Effector CD8-positive, alpha-beta T cell (primary cell): ENCODE measurements at places on chromosomes 2 and 18.

- no peak for DNase-seq
Measured at GRCh38 chr2:159106109-159106508, 137.7 kb downstream of the TANC1 start.

GRCh38 chr2:28398101-28398834 lies 5.6 kb downstream of the FOSL2 start:
- no peak for DNase-seq

DNA sequence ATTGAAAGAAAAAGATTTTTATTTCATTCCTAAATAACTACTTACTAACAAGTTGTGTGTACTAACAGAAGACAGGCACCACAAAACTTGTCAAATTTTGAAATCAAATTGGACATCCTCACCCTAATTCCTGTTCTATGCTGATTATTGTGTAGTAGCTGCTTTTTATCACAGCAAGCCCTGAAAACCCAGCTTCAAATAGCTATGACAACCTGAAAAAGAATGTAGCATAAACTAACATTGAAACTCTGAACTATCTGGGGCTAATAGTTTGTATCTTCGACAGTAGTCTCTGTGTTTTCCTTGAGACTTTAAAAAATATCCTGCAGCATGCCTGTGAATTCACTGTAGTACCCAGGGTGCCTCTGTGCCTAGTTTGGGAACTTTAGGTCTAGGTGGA lies 122.6 kb downstream of the WDPCP start:
- DNase-seq: no peak

GRCh38 chr2:25273985-25274535 lies 67.7 kb downstream of the DNMT3A start:
- no peak for DNase-seq

- no peak for DNase-seq
Measured at GRCh38 chr18:8889489-8889888, 184.1 kb downstream of the MTCL1 start.

DNA sequence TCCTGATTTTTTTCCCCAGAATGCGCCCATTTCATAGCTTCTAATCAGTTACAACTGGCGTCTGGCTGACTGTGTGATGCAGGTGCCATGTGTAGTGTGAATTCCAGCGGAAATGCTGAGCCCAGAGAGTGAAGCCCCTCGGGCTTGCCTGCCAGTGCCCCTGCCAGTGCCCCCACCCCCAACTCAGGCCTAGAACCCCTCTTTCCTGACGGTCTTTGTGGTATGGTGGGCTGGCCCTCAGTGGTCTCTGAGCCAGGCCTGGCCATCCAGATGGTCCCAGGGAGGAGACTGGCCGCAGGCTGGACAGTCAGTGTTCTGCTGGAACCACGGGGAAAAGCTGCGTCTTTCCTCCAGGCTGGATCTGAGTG lies 3.1 kb downstream of the RAMP1 start:
- no peak for DNase-seq

- DNase-seq: no peak
Measured at GRCh38 chr2:104538077-104538476, 315.8 kb upstream of the POU3F3 start.

DNA sequence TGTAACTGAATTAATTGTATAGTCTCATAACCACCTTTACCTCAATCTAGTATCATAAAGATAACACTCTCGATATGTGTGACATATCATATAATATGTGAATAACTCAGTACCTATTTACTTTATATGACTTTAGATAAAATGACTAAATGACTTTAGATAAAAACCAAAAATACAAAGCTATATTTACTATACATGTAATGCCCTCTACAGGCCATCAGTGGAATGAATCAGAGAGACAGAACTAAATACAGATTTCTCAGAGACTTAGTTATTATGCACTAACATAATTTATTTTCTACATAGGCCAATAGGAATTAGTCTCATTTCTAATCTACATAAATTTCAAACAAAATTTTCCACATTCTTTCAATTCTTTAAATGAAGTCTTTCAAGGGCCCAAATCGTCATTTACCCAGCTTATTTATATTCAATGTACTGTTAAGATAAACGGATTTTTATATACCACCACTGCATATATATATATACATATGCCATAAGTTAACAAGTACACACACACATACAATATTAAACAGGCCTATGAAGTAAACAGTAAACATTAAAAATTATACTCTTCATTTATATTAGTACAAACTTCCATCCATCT lies 219.9 kb downstream of the EXOC6B start:
- DNase-seq: no peak

- DNase-seq: no peak
Measured at GRCh38 chr2:27828305-27828704, 56.8 kb downstream of the MRPL33 start.

DNA sequence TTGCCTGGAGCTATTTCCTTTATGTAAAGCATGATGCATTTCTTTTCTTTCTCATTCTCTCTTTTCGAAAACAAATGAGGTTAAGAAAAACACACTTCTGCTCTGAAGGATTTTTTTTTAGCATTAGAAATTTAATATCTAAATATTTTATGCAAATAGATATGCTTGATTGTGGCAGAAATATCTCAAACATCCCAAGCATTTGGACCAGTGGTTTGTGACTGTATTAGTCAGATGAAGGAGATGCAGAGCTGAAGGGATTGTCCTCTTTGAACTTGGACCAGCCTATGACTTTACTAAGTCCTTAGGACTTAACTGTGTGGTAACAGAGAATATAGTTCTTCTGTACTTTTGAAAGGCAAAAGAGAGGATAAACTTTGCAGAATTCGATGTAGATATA lies 335.9 kb upstream of the NT5C1B start:
- DNase-seq: no peak

- no peak for DNase-seq
Measured at GRCh38 chr2:224039770-224040440, 819 bp upstream of the SERPINE2 start.

DNA sequence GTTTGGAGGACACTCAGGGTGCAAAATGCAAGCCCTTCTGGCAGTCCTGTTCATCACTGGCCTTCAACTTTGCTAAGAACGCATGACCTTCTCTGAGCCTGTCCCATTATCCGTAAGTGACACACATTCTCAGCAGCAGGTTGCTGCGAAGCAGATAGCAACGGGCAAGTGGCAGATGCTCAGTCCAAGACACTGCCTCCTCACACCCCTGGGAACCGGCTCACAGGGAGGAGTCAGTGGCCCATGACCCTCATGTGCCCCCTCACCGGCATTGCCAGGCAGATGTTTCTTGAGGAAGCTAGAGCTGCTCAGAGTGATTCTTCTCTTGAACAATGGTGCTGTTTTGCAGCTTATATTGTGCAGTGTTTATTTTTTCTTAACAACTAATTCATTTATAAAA lies 737.2 kb upstream of the HS6ST1 start:
- DNase-seq: no peak

DNA sequence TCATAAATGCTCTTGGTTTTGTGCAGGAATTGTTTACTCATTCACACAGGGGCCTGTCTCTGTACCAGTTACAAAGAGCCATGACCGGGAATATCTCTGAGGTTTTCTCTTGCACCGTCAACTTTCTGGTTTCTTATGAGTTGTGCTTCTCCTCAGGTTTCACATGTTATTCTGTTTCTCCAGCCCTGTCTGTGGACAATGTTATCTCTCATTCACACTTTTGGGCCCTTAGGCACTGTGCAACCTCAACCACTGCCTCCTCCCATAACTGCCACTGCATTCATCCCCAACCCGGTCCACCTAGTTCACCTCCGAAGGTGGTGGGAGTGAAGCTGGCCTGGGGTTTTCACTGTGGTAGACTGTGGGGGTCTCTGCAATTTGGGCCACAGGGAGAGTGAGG lies 22.5 kb upstream of the NEDD4L start:
- no peak for DNase-seq
